ENCODE measurements at places on chromosomes 1 and 21.

DNA sequence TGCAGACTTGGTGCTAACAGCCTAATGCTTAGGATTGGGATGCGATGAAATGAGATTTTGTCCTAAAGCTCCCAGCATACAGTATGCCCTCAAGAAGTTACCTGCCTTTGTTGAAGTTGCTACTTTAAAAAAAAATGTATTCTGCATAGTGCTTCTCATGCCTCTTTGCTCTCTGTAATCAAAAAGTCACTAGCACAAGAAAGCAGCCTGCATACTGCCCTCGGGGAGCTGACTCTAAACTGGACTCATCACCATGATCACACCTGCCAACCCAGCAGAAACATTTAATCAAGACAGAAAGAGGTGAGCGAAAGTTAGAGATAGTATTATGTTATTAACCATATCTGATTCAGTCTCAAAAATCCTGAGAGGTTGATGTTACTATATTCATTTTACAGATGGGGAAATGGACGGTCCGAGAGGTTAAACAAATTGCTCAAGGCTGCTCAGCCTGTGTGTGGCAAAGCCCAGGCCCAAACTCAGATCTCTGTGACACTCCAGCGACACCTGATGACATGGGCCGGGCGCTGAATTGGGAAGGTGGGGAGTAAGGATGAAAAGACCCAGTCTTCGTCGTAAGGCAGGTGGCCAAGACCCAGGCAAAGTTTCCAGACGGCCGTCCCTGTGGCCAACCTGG is 1.1 kb downstream of the BATF3 start:
- DNase-seq, result no peak

GRCh38 chr1:30332116-30333094 is 391.0 kb downstream of the MATN1 start:
- DNase-seq, result no peak

GRCh38 chr1:79074975-79075374 is 68.4 kb upstream of the ADGRL4 start:
- no peak for DNase-seq

DNA sequence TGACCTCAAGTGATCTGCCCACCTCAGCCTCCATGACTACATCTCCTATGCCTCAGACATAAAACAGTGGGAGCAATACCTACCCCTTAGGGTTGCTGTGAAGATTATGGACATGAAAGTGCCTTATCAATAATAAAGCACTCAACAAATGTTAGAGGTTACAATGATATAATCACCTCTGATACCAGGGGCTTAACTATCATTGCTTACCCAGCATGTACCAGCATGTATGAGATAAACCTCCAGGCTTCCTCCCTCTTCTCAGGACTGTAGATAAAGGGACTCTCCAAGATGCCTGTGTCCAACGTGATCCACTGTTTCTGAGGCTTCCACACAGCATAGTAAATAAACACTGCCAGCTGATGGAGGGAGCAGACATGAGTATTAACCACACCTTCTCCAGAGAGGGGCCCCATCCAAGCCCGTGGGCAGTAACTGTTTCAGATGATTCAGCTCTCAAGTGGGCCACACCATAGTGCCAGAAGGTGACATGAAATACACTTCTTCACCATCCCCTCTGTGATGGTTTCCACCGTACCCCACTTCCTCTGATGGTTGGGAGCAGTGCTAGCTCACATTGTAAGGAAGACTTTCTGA is 26.2 kb downstream of the RHBDL2 start:
- no peak for DNase-seq

GRCh38 chr1:70033936-70034335 is 171.4 kb downstream of the LRRC40 start:
- DNase-seq, result no peak

DNA sequence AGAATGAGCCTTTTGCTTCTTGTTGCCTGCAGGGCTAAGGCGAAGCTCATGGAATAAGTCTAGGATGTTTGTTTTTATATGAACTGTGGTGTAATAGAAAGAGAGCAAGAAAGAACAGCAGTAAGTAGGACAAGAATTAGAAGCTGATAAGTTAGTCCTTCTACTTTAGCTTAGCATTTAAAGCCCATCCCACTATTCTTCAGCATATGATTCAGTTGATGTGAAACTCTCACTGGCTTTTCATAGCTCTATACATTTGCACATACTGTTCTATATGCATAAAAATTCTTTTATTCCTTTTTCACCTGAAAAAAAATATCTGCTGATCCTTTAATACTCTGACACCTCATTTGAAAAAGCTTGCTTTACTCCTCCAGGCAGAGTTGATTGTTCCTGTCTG is 712.0 kb downstream of the USP25 start:
- DNase-seq, result no peak

DNA sequence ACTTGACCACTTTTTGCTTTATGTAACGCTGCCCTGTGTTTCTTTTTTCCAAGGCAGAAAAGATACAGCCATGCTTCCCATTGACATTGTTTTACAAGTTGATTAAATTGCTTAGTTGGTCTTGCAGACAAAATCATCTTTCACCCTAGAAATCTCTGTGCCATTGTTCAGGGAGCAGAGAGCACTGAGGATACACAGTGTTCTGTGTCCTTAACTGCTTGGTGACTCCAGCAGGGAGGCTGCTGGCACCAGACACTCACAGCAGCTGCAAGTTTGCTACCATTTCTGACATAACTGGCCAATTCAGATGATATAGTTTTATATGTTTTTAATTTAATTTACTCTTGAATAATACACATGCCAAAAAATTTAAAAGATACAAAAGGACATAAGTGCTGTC is 118.7 kb downstream of the RGS2 start:
- DNase-seq, result no peak

- DNase-seq, result no peak
These were observed 182.8 kb downstream of the PLPP3 start for GRCh38 chr1:56396581-56396980.

DNA sequence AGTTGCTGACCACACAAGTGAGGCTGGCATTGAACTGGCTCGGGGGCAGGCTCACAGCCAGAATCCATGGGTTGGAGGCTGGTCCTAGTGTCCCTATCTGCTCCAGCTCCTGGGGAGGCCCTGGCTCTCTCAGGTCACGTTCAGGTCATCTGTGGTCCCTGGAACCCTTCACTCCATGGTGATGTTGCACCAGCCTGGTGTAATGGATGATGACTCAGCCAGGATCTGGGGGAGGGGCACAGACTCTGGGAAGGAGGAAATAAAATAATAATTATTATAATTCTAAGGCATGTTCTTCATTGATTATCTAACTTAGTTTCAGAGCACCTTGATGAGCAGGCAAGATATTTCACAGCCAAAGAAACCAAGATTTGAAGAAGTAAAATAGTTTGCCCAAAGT is 26.6 kb upstream of the FCRL4 start:
- no peak for DNase-seq

DNA sequence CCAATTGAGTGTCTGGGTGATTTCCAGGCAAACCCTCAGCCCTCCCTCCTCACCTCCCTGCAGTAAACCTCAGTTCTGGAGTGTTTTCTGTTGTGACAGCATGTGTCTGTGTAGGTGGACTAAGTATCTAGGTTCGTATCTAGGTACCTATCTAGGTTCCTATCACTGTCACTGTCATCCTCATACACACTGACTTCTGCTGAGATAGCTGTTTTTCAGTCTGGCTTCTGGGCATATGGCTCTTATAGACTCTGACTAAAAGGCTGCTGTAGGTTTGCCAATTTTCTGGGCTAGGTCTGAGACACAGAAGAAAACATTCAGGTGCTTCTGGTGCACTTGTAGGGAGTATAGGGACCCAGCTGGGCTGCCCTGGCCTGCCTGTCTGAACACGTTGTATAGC is 8.1 kb upstream of the TRIM67 start:
- no peak for DNase-seq

- no peak for DNase-seq
These were observed 27.9 kb downstream of the PGM1 start for GRCh38 chr1:63621075-63621474.

DNA sequence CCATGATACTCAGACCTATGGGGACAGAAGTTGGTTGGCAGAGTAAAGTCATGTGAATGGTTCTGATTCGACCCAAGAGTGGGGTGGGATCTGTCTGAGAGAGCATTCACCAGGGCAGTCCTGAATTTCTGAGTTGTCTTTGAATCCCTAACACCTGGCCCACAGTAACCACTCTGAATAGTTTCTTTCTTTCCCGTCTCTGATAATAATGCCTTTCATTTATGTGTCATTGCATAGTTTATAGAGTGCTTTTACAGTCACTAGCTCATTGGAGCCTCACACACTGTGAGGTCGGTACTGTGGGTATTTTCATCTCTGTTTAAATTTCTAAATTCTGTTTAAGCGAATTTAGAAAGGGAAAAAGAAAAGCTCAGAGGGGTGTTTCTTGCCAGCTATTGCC is 147.1 kb downstream of the C1orf21 start:
- no peak for DNase-seq

DNA sequence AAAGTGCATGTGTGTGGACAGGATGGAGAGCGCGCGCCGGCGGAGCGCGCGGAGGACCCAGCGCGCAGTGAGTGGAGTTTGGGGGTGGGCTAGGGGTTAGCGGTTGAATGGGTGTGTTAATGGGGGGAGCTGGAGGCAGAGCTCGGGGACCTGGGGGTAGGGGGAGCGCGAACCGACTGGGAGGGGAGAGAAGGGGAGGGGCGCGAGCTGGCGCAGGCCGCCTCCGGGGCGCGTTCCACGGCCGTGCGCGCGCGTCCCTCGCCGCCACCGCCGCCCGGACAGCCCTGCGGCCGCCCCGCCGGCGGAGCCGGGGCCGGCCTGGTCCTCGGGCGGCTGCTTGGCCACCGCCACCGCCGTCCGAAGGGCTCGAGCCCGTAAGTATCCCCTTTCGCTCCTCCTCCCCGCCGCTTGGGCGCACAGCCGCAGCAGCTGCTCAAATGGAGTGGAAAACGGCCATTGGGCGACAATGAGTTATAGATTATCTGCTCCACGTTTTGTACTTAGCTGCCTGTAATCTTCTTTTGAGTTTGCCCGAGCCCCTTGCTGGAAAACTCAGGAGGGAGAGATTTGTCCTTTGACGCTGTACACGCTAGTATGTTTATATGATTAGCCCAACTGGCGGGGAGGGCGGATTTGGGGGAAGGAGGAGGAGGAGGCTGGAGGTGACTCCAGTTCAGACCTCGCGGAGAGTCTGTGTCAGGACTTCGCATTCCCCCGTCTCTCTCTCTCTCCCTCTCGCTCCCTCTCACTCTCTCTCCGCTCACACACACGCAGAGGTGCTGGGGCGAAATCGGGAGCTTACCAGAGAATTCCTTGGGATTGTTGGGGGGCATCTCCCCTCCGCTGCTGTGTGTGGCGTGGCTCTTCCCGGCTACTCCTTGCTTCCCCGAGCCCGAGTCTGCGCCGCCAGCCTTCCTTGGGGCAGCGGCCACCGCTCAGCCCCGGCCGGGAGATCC is at the start of gene ADGRL2:
TSS of gene ADGRL2 (plus strand) at position 240 of the 956 bp plus-strand sequence. CDS start 36,051 bp downstream, outside the sequence.
- no peak for DNase-seq

DNA sequence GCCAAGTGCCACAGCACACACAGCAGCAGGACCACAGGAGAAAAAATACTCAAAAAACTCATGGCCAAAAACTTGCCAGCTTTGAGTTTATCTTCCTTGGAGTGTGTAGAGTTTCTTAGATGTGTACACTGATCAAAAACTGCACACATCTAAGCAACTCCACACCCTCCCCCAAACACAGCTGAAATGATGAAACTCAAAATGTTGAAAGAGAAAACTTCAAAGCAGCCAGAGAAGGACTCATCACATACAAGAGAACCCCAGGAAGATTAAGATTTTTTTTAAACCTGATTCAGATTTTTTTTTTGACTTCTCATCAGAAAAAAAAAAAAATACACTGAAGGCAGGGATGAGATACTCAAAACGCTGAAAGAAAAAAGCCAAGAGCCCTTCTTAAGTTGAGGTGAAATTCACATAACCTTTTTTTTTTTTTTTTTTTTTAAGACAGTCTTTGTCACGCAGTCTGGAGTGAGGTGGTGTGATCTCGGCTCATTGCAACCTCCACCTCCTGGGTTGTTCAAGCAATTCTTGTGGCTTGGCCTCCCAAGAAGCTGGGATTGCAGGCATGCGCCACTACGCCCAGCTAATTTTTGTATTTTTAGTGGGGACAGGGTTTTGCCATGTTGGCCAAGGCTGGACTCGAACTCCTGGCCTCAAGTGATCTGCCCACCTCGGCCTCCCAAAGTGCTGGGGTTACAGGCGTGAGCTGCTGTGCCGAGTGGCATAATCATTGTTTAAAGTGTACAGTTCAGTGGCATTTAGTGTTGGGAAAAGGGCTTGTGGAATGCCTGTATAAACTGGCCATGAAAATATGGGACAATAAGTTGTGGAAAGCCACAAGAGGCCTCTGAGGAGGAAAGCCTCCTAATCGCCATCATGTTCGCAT is 20.9 kb upstream of the PDXK start:
- DNase-seq, result no peak

DNA sequence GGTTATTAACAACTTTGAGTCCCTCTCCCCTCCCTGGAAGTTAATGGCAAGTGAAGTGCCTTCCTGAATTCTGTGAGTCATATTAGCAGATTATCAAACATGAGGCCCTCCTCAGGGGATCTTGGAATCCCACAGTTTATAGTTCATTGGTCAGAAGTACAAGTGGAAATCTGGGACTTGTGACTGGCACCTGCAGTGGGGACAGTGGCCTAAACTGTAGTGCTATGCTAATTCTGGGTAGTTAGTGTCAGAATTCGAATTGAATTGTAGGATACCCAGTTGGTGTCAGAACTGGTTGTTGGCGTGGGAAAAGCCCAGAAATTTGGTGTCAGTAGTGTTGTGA is 26.2 kb downstream of the ZYG11B start:
- DNase-seq, result no peak

GRCh38 chr1:25006770-25007169 is 76.7 kb upstream of the RUNX3 start:
- DNase-seq, result no peak

- DNase-seq, result no peak
These were observed 35.1 kb upstream of the PRSS38 start for GRCh38 chr1:227780101-227781044.

DNA sequence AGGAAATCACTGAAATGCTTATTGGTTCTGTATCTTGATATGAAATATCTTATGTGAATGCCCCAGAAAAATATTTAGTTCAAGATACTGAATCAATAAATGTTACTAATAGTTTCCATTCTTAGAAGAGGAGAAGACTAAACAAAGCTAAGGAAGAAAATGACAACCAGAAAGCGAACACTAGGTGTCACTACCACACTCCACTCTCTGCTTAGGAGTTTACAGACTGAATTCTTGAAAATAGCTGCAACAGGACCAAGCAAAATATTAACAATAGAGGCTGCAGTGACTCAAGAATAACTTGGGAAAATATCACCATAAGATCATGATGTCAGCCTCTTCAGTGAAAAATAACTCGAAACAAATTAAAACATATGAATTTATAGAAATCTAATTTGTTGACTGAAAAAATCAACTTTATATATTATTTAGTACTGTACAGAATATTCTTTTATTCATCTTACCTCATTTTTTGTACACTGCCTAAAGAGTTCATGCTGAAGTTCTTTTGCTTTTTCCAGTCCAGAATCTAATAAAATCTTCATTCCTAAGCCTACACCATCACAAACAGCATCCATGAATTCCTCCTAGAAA is 61.6 kb downstream of the KIF14 start:
- DNase-seq, result no peak

GRCh38 chr1:56099766-56100265 is 479.5 kb downstream of the PLPP3 start:
- DNase-seq, result no peak

Data from activated CD8-positive, alpha-beta memory T cell treated with anti-CD3 and anti-CD28 coated beads for 1 hour (primary cell).